Central memory CD4-positive, alpha-beta T cell (primary cell): ENCODE measurements at places on chromosomes 1 and 21.

- DNase-seq: no peak
Observed at GRCh38 chr1:163196449-163196787, 6.3 kb downstream of the RGS5 start.

- no peak for DNase-seq
Observed at GRCh38 chr1:80375109-80375508, 1368.6 kb upstream of the ADGRL4 start.

DNA sequence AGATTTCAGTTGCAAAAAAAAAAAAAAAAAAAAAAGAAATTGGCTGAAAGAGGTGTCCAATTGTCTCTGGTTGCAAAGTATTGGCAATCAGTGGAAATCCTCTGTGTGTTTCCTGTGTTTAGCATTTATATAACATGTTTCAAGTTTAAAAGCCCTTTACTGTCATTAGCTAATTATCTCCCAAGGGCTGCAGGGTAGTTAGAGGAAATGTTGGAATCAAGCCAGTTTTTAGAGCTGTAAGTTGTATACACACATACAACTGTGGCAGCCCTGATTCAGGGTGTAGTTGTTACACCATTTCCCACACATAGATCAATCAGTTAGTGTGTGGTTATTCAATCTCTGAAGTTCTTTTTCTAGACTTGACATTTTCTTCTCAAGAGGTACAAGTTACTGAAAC, 8.9 kb upstream of the ZNF326 start:
- no peak for DNase-seq

DNA sequence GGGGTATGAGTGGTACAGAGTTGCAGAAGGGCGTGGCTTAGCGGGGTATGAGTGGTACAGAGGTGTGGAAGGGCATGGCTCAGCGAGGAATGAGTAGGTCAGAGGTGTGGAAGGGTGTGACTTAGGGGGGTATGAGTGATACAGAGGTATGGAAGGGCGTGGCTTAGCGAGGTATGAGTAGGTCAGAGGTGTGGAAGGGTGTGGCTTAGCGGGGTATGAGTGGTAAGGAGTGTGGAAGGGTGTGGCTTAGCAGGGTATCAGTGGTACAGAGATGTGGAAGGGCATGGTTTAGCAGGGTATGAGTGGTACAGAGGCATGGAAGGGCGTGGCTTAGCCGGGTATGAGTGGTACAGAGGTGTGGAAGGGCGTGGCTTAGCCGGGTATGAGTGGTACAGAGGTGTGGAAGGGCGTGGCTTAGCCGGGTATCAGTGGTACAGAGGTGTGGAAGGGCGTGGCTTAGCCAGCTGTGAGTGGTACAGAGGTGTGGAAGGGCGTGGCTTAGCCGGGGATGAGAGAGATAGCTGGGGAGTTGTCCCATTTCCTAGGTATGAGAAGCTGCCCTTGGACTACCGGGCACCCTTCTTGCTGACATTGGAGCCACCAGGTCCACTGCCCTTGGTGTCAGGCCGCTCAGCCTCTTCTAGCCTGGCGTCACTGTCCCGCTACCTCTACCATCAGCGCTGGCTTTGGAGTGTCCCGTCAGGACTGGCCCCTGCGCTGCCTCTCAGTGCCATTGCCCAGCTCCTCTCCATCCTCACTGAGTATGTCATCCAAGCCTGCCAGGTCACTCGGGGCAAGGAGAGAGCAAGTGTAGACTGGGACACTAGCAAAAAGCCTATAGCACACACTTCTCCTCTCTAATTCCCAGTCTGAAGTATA, 29.8 kb downstream of the HYI start:
- DNase-seq: no peak

- DNase-seq: no peak
Observed at GRCh38 chr1:192232817-192233417, 74.7 kb downstream of the RGS18 start.

GRCh38 chr21:34875830-34876229, 173.3 kb downstream of the RUNX1 start:
- DNase-seq: no peak

DNA sequence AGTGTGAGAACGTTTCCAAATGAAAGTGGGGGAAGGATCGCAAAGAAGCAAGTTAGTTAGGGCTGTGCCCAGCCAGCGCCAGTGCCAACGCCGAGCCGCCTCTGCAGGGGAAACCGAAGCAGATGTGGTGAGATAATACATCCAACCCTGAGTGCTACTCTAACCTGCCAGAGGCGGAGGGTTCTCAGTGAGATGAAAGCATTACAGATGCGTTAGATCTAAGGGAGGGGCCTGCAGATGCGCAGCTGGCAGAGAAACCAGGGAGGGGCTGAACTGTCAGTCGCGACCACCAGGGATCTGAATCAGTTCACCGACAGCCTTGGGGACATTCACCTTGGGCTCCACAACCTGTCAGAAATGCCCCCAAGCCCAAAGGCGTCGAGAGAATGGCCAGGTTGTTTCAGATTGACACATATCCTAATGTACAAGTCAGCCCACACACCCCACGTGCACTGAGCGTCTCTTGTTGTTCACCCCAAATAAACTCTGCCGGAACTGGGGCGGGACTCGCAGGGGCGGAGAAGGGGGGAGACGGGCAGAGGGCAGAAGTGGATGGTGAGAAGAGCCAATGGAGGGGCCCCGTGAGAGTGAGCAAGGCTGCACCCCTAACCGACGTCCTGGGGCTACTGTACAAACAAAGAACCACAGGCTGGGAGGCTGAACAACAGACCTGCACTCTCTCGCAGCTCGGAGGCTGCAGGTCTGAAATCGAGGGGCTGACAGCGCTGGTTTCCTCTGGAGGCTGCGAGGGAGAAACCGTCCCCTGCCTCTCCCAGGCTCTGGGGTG, 8.7 kb upstream of the UMODL1 start:
- peak; percentile 96 for DNase-seq

DNA sequence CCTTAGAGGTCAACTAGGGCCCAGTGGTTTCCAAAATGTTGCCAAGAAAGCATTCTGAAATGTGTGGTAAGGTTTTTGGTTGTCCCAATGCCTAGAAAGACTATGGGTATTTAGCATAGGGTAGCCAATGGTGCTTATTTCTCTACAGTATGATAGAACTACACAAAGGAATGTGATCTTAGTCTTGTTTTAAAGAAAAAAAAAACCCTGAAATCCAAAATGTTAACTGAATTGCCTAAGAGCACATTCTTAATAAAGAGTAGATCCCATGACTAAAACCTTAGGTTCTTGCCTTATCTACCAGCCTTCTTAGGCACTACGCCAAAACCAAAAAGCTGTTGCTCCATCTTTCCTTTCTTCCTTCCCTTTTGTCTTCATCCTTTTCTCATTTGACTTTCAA, 428.2 kb downstream of the MRPL39 start:
- DNase-seq: no peak

- no peak for DNase-seq
Observed at GRCh38 chr1:17250601-17251000, 1.7 kb downstream of the PADI3 start.

DNA sequence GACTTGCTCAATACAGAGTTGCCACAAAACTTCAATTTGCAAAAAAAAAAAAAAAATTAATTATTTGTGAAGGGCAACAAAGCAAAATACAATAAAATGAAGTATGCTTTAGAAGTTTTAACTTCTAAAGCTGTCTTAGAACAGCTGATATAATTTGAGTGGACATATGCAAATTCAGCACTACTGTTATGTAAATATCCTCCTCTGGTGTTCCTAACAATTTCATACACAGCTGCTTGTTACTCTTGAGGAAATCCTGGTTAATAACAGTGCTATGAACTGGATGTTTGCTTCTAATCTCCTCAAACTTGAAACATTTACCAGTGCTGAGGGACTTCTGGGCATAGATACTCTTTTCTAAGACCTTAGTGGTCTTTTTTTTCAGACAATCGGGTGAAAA, 69.6 kb upstream of the COL24A1 start:
- DNase-seq: no peak

- DNase-seq: no peak
Observed at GRCh38 chr1:212481438-212481767, 48.7 kb downstream of the NENF start.

GRCh38 chr1:36440044-36440443, 10.2 kb downstream of the OSCP1 start:
- no peak for DNase-seq

GRCh38 chr1:83882906-83883305, 116.0 kb downstream of the TTLL7 start:
- DNase-seq: no peak

DNA sequence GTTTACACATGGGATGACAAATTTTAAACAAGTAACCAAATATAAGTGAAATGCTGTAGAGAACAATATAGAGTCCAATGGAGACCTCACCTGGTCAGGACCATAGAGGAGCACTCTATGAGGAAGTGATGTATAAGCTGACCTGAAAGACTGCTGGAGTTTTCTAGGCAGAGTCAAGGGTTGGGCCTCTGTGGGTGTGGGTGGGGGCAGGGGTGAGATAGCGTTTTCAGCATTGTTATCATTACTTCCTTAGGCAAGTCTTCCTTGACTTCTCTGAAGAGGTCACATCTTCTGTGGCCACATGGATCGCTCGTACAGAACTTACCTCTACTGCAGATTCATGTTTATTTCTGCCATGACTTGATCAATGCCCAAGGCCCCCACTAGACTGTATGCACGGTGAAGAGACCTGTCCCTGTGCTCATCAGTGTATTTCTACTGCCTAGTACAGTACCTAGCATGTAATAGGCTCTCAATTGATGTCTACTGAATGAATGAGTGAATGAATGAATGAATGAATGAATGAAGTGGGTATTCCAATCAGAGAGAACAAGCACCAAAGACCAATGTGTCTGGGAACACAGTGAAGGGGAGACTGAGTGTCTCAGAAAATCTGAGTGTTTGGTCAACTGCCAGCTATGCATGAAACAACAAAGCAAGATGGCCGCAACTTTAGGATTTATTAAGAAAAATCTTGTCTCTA, 116.5 kb downstream of the RNF220 start:
- DNase-seq: no peak

DNA sequence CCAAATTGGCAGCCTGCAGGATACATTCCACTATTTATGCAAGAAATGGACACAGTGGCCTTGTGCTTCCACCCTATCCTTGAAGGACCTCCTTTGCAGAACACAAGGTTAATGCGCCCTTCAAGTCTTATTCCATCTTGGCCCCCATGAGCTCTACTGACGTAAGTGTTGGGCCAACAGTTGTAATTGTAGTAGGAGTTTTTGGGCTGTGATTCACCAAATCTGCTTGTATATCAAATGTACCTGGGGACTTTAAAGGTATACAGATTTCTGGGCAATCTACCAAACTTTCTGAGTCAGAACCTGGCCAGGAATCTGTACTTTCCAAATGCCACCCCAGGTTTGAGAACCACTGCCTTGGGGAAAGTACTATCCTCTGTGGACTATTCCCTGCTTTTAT, 100.9 kb upstream of the MARK1 start:
- no peak for DNase-seq

GRCh38 chr1:236284291-236284721, 2.5 kb upstream of the ERO1B start:
- peak; percentile 7 for DNase-seq

DNA sequence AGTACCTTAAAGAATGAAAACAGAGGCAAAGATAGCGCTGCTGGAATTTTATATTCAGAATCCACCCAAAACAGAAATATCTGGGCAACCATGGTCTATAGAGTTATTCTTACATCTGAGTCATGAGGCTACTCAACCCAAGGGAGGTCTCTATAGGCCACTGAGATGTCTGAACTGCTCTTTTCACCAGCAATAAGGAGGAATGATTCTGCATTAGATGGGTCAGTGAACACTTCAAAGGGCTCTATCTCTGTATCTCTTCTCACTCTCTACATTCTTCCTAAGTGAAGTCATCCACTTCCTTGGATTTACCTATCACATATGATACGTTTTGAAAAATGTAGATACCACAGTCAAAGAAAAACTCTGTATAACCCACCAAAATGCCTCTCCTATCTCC, 90.2 kb upstream of the NGF start:
- DNase-seq: no peak

- DNase-seq: no peak
Observed at GRCh38 chr1:51306950-51307349, 23.4 kb downstream of the TTC39A start.

GRCh38 chr1:158087320-158087927, 93.3 kb upstream of the CD1D start:
- DNase-seq: no peak

GRCh38 chr1:232280910-232281309, 349.0 kb downstream of the SIPA1L2 start:
- no peak for DNase-seq

DNA sequence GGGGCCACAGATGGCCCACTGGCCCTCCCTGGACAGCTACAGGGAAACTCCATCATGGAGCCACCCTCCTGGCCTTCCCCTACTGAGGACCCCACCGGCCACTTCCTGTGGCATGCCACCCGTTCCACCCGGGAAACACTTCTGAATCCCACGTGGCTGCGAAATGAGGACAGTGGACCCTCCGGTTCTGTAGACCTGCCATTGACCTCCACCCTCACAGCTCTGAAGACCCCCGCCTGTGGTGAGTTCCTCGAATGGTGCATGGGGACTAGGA, 40.3 kb downstream of the UMODL1 start:
- no peak for DNase-seq

DNA sequence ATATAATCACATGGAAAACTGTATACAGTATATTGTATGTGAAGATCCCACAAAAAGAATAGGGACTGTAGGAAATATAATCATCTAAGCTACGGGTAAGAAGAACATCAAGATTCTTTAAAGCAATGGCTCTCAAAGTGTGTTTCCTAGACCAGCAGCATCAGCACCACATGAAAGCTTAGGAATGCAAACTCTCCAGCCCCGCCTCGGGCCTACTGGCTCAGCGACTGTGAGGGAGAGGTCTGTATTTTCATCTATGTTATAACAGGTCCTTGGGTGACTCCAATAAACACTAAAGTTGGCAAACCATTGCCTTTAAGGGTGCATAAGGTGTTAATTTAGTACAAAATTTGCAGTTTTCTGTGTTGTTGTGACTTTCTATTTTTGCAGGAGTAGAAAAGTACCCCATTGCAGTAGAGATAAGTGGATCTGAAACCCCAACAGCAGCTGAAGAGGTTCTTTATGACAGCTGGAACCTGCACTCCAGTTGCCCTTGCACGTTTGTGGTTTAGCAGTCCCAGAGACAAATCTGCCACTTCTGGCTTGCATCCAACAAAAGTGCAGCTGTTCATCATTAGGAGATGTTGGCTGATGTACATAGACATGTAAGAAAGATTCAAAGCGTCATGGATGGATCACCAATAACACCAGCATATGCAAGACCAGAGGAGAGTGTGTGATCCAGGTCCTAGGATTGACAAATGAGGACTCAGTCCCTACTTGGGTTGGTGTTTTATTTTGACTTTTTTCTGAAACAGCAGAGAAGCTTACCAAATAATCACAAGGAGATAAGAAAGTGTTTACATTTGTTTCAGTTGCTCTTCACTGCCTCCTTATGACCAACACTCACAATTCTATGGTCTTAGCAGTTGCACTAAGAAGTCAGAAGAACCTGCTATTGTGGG, 15.9 kb upstream of the IFNAR1 start:
- peak; percentile 36 for DNase-seq

GRCh38 chr1:233704170-233704897, 90.4 kb downstream of the KCNK1 start:
- no peak for DNase-seq

GRCh38 chr1:111596499-111596898, 23.1 kb upstream of the RAP1A start:
- peak; percentile 58 for DNase-seq
